ENCODE measurements at places on chromosomes 2 and 18.

- no peak for DNase-seq
These were observed 374.4 kb downstream of the MTX2 start for GRCh38 chr2:176643646-176644045.

DNA sequence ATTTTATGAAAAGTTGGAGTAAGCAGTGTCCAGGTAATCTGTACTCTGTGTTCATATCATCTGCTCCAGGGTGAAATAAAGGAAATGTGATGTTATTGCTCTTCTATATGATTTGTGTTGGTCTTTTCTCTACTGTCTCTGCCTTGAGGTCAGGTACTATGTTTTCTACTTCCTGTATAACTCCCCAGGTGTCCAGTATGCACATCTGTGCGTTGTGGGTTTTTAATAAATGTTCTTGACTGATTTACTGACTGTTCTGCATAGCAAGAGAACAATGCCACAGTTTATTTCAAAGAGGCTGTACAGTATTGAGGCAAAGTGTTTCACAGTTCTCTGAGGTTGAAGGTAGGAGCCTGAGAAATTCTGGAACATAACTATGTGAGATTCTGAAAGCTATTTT, 89.7 kb downstream of the BABAM2 start:
- peak; percentile 2 for DNase-seq

DNA sequence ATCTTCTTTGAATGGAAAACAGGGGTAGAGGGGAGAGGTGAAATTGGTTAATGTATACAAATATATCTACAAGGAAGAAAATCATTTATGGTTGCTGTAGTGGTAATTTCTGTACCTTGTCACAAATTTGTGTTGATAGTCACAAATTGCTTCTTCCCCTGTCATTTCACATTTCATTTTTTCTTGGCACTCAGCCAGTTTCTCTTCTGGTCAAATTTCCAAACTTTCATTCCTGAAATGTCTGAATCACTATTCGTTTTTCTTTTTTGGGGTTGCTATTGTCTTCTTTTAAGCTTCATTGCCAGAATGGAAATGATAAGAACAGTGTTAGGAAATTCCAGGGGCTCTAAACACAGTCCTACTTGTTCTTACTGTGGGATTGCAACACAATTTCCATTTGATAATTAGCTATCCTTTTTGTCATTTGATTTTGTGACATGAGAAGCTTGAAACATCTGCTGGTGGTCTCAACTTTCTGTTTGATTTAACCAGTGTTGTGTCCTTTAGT, 136.0 kb upstream of the GCFC2 start:
- DNase-seq: no peak

DNA sequence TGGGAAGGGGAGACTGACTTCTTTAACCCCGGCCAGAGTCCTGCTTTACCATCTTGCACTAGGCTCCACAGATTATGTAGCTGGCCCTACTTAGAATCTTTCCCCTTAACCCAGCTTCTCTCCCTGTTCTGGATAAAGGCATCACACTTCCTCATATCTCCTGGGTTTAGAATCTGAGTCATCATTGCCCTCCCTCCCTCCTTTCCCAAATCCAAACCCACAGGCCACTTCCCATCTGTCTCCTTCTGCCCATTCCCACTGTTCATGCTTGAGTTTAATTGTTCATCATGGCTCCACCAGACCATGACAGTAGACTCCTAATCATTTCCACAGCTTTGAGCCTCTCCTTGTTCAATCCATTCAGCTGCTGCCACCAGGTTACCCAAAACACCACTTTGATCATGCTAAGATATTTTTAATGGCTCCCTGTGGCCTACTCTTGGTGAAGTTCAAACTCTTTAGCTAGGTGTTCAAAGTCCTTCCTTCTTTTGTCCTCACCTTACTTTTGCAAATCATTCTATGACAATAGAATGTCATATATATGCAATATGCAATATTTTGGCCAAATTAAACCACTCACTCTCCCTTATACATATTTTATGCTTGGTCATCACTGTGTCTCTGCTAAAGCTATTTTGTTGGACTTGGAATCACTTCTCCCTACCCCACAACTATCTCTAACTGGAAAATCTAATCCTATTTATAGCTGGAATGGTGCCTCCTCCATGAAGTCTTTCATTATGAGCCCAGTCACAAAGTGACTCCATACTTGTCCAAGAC, 5.5 kb downstream of the PDE11A start:
- DNase-seq: no peak

DNA sequence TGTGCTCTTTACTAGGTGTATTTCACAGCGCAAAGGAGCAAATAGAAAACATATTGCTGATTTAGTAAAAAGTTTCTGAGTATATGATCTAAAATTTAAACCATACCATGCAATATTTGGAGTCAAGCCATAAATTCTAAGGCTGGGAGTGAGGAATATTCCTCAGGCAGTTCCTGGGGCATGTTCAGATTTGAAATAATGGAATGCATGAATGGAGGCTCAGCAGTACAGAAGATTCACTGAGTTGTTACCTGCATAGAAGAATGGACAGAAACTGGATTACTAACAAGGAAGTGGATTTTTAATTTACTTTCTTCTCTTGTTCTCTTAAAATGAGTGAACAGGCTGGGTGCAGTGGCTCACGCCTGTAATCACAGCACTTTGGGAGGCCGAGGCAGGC, 441.0 kb upstream of the MAP2 start:
- DNase-seq: no peak

DNA sequence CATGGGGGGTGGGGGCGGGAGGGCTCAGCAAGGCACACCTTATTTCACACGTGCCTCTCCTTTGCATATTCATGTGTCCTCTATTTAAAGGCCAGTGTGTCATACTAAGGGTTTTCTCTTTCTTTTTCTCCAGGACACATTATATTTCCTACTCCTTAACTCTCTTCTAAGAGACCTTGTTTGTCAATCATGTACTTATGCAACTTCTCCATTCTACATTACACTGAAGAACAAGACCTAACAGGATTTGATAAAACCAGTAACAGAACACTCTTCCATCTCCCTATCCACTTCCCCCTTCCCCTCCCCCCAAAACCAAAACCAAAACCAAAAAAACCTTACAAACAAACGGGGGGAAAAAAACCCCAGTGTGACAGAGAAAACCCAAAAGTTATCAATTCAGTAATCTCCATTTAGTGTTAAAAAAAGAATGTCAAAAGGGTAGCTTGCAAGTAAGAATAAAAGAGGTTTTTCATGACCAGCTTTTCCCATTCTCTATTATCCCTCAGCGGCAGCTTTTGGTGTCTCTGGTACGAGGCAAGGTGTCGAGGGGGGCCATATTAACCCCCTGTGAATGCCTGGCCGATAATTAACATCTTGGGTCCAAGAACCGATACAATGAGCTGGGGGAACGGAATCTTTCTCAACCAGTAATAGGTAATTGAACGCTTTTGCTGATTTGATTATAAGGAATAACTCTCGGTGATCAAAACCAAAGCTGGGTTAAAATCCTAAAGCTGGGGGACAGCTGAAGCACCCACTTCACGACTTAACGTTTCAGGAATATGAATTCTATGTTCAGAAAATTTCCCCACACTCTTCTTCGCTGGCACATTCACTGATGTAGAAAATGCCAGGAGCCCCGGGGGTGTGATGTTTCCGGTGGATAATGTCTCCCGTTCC, 191.0 kb upstream of the TCF4 start:
- DNase-seq: peak; percentile 71

DNA sequence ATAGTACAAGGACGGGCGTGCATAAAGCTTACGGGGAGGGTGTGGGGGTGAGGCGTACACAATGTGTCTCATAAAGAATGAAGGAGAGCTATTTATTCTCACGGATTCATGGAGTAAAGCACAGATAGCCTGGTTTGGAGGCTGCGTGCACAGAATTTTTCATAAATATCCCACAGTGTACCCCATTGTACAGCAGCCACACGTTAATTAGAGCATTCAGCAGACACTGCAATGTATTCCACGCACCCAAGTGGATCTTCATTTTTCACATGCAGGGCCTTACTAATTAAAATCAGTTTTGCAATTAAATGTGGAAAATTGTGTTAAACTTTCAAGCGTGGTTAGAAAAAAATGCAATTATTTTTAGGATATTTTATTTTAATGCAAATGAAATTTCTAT, 227.7 kb upstream of the PXDN start:
- DNase-seq: no peak

GRCh38 chr2:85803704-85804425, 50.1 kb downstream of the ATOH8 start:
- no peak for DNase-seq

- no peak for DNase-seq
These were observed 88.7 kb upstream of the LCLAT1 start for GRCh38 chr2:30358351-30358750.

DNA sequence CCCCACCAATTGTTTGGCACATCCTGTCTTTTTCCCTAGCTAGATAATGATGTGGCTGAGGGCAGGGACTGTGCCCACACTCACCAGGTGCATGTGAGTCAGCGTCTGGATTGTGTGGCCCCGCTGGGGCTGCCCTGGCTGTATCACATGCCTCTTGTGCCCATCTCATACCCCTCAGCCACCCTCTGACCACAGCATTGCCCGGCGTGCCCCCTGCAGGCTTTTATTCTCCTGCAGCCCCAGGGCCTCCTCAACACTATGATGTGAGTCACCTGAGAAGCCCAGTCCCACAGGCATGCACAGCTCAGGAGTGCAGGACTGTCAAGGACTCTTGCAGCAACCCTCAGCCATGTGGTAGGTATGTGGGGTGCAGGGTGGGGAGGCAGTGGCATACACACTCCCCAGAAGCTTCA, 14.8 kb upstream of the STEAP3 start:
- DNase-seq: no peak

DNA sequence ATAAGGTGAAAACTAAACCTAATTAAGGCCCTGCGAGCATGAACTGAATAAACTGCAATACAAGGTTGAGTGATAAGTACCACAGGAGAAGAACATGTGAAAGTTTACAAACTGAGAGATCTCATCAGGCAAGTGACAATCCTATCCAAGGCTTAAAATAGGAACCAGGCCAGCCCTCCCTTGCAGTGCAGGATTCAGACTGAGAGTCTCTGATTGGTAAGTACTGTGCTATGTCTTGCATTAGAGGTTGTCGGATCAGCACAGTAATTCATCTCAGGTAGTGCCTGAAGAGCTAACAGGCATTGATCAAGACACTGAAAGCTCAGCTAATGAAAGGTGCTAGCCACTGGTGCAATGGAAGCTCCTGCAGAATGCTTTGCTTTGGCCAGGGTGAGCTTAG, 801.7 kb upstream of the ID2 start:
- no peak for DNase-seq

- peak; percentile 89 for DNase-seq
These were observed 79.7 kb upstream of the MSH2 start for GRCh38 chr2:47323009-47323821.

DNA sequence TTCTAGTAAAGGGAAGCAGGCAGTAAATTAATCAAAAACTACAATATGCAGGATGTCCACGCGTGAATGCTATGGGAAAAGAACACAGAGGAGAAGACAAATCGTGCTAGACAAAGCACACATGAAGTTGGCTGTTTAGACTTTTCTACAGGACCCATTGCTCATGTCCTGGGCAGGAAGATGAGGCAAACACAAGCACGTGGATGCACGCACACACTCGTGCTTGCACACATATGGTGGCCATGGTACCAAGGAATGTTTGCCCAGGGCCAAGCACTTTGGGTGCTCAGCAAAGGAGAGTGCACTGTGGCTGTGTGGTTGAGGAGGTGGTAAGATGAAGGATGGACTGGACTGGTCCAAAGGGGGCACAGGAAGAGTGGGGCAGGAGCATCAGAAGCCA, 80.2 kb upstream of the MCFD2 start:
- DNase-seq: no peak

DNA sequence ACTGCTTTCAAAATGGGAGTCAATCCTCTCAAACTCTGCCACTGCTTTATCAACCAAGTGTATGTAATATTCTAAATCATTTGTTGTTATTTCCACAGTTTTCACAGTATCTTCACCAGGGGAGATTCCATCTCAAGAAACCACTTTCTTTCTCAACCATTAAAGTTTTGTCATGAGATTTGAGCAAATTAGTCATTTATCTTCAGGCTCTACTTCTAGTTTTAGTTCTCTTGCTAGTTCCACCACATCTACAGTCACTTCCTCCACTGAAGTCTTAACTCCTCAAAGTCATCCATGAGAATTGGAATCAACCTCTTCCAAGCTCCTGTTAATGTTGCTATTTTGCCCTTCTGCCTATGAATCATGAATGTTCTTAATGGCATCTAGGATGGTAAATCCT, 545.8 kb downstream of the ARHGAP15 start:
- DNase-seq: no peak

DNA sequence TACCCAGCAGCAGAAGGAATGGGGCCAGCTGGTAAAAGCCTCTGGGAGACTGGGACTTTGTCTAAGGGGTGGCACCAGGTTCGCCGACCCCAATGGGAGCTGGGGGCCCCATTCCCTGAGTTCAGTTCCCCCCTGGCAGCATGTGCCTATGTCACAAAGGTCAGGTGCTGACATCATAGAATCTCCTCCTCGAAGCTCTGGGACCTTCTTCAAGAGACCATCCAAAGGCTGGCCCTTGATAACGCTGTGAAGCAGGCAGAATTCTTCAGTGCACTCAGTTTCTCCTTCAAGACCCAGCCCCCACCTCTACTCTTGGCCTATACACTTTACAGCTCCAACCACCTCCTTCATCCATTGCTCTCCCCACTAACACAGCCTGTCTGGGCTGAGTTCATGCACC, at the start of gene PRR30:
Gene PRR30, minus strand, starts transcription at position 101 of the 400 bp plus-strand sequence. CDS start 1,081 bp downstream, outside the sequence.
- DNase-seq: no peak

DNA sequence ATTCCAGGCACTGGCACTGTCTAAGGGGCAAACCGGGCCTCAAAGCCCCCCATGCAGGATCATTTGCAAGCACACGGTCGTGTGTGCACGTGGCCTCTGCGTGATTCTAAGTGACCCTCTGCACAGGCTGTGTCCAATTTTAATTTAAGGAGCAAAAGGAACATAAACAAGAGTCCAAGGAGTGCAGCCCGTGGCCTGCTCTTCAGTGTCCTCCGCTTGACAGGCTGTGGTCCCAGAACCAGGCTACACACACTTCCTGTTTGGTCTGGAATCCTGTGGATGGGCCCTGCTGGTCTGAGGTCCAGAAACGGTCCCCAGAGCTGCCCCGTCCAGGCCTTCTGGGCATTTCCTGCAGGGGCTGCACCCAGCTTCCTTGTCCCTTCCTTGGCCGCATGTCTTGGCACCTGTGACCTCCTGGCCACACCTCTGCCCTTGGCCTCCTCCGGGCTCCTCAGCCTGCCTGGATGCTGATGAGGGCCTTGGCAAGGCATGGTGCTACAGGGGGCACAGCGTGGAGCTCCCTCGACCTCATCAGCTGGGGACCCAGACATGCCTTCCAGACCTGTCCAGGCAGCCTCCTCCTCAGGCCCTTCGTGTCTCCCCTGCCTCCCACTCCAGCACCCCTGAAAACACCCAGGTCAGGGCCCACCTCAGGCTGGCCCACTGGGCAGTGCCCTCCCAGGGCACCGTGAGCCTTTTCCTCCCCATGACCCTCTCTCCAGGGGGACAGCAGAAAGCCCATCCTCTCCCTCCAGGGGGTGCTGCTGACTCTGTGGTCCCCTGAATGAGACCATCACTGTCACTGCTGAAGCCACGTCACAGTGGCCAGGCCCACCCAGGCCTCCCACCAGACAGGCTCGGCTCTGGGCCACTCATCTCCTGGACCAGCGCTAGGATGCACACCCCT, 136.4 kb upstream of the GPC1 start:
- no peak for DNase-seq
